Calu3 (cell line): ENCODE measurements at places on chromosomes 3 and 15.

DNA sequence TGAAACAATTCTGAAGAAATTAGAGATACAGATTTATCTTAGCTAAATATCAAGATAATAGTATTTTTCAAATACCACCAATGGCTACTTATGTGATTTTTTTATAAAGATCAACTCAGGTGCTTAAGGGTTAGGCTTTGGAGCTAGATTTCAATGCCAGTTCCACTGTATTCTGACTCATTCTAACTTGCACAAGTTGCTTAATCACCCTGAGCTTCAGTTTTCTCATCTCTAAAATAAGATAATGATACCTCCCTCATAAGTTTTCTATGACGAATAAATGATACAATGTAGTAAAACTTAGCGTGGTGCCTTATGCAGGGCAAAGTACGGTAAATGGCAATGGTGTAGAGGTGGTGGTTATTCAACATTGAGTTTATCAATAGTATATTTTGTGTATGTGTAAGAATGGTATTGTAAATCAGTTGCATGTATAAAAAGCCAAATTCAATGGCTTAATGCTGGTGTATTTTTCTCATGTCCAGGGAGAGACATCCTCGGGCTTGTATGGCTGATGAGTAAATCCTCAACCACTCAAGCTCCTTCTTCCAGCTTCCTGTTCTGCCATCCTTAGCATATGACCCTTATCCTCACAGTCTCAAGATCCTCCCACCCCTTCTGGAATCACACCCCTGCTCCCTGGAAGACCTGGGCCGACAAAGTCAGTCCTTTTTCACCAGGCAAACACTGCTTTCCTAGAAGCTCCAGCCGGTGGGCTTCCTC is 505.9 kb upstream of the CFAP20DC start:
- DNase-seq: no peak

DNA sequence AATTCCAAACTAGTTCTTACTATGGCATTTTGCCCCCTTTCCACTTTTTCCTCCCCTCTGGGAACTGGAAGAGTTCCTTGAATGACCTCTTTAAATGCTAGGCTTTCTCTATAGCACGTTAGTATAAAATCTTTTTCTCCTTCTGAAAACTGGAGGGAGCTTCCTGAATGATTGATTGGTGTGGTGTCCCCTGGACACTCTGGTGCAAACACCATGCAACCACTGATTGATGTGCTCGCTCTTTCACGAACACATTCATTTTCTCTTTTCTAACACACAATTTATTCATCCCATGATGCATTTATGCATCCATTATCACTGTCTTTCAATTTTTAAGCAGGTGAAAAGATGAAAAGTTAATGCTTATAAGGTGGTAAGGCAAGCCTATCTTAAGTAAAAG is 159.1 kb upstream of the NANOGP8 start:
- DNase-seq: no peak

DNA sequence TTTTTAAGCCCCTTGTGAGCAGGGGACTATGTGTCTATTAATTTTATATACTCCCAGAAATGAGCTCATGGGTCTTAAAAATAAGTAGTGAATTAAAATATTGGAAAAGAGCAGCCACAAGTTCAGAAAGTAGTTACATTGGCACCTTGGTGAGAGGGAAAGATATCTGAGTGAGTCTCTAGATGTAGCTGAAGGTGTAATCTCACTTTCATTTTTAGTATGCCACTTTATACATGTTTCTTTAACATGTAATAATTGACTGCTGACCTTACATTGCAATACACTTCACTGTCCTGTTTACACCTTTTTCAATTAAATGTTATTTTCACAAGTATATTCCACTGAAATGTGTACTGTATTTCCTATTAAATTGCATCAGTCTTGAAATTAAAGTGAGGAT is 12.1 kb upstream of the PAK6 start:
- no peak for DNase-seq

DNA sequence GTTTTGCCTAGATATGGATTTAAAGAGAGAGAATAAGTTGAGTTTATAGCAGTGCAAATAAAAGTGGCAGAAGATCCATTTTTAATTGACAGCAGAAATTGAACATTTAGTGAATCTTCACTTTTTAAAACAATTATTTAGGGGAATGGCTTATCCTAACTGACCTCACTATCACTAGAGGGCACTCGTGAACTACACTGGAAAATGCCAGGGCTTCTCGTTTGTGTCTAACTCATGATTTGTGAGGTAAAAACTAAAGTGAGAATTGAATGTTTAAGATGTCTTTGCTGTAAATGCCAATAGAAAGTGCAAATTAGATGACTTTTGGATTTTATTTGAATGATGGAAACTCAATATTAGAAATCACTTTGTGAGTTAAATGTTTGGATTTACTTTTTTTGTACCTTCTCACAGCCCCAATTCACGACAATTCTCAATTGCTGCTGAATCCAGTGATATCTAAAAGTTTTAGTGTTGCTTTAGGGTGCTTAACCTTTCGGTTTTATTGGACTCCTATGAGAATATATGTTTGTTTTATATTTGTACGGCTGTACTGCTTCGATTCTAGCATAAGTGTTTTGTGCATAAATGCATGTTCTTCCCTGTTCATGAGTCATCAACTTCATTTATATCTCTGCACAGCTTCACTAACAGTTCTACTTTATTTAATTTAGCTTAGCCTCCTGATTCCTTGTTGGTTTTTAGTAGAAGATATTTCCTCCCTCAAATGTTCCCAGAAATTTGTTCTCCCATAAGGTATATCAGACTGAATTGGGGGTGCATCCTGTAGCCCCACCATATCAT is 462.1 kb downstream of the MFSD1 start:
- peak; percentile 73 for DNase-seq

DNA sequence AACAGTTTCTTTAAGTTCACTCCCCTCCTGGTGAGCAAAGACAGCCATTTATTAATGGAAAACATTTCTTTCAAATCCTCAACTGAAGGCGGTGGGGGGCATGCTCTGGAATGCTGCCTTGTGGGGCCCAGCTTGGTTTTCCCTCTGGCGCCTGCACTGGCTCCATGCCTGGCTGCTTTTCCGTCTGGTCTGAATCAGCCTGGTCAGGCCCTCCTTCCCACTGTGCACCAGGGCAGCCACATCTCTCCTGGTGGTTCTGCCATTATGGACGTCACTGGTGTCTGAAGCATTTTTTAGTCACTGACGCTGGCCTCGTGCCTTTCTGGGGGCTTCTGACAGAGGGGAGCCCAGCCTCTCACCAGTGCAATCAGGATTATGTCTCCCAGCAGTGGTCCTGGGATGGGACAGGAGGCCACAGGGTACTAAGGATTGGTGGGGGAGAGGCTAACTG is 57.6 kb upstream of the APEH start:
- DNase-seq: no peak

DNA sequence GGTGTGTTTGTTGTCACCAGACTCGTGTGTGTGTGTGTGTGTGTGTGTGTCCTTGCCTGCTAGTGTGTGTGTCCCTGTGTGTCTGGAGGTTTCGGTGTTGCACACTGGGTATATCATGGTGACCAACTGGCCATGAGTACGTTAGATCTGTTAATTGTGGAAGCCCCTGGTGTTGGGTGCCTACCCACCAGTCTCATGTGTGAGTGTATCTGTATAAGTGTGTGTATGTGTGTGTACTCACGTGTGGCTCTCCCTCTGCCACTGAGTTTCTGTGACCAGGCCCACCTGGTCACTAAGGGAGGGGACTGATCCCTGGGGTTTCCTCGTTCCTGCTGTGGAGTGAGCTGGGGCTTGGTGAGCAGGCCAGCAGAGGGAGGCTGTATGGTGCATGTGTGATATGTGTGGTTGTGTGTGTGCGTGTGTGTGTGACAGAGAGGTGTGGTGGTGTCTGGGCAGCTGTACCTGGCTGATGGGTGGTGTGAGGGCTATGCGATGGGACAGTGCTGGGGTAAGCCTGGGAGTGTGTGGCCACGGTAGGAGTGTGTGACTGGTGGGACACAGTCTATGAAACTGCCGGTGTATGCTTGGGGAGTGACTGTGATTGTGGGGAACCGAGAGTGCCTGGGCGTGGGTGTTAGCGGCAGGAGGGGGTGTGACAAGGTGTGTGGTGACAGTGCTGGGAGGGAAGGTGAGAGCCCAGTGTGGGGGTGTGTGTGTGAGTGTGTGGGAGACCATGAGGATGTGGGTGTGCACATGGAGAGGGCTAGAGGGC is 1.8 kb downstream of the PRKCD start:
- peak; percentile 26 for DNase-seq
